ENCODE measurements at places on chromosomes 16 and 17.

- DNase-seq = no peak
These were observed 4.7 kb downstream of the KCTD5 start for GRCh38 chr16:2686912-2687507.

DNA sequence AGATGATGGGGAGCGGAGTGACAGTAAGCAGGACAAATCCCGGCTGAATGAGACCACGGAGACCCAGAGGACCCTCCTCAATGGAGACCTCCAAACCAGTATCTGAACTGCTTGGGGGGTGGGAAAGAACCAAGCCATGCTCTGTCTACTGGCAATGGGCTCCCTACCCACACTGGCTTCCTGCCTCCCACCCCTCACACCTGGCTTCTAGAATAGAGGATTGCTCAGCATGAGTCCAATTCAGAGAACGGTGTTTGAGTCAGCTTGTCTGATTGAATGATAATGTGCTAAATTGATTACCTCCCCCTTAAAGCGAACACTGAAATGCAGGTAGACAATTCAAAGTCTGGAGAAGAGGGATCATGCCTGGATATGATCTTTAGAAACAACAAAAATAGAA lies 5.5 kb downstream of the SSTR2 start:
- DNase-seq = no peak

- DNase-seq = no peak
These were observed 481 bp downstream of the PDK2 start for GRCh38 chr17:50095626-50096037.

- DNase-seq = no peak
These were observed 12.7 kb downstream of the SCN4A start for GRCh38 chr17:63960006-63960405.

Measured in right forelimb (tissue), 1 donor.